ENCODE measurements at places on chromosomes 1 and 21. TPM values are rescaled to one million over a fixed set of nuclear protein-coding genes. Genes with fewer than 3 reads are reported as not detected.

WNT9A gene
- 1.9 TPM for total RNA-seq

GBP6 gene
- 38.6 TPM for total RNA-seq

C1orf226 gene
- 0.24 TPM for total RNA-seq

CCDC27 gene
- not detected for total RNA-seq

CFHR3 gene
- not detected for total RNA-seq

SDF4 gene
- 73.1 TPM for total RNA-seq

GLUL gene
- total RNA-seq = 637 TPM

TPTE gene
- not detected for total RNA-seq

OR14C36 gene
- not detected for total RNA-seq

PAQR6 gene
- total RNA-seq = not detected

KLHDC7A gene
- not detected for total RNA-seq

MSH4 gene
- 0.21 TPM for total RNA-seq

OR2T12 gene
- not detected for total RNA-seq

PEAR1 gene
- 1.5 TPM for total RNA-seq

MARK1 gene
- 4.1 TPM for total RNA-seq

MMEL1 gene
- 0.96 TPM for total RNA-seq

TRABD2B gene
- total RNA-seq = 0.72 TPM

SIKE1 gene
- total RNA-seq = 54.2 TPM

CHIA gene
- not detected for total RNA-seq

ANGPTL7 gene
- total RNA-seq = not detected

RAB25 gene
- total RNA-seq = 69.4 TPM

CFAP141 gene
- not detected for total RNA-seq

KCNJ10 gene
- not detected for total RNA-seq

NECTIN4 gene
- total RNA-seq = 97.8 TPM

STPG1 gene
- total RNA-seq = 5.3 TPM

ZNF648 gene
- total RNA-seq = not detected

SLC44A5 gene
- total RNA-seq = 0.48 TPM

LCE3E gene
- 0.48 TPM for total RNA-seq

ESPN gene
- total RNA-seq = 14.5 TPM

SLC39A1 gene
- total RNA-seq = 134 TPM

RORC gene
- 1.9 TPM for total RNA-seq

RNF223 gene
- total RNA-seq = 3.8 TPM

BECN2 gene
- not detected for total RNA-seq

DRAXIN gene
- not detected for total RNA-seq

ATP5PF gene
- 51.4 TPM for total RNA-seq

FMN2 gene
- total RNA-seq = 0.21 TPM

Data from tracheal epithelial cell (primary cell).